ENCODE measurements at places on chromosomes 2 and 18.
A peak's percentile ranks its signal among the peaks of the same experiment; 100 is the strongest.

- DNase-seq = peak; percentile 61
Observed at GRCh38 chr18:43277164-43277600, at the start of gene SYT4. Gene SYT4 (minus strand): TSS chr18:43277490. CDS start chr18:43277281, 209 bp downstream.

- no peak for DNase-seq
Observed at GRCh38 chr2:235004329-235004903, 52.6 kb downstream of the SH3BP4 start.

DNA sequence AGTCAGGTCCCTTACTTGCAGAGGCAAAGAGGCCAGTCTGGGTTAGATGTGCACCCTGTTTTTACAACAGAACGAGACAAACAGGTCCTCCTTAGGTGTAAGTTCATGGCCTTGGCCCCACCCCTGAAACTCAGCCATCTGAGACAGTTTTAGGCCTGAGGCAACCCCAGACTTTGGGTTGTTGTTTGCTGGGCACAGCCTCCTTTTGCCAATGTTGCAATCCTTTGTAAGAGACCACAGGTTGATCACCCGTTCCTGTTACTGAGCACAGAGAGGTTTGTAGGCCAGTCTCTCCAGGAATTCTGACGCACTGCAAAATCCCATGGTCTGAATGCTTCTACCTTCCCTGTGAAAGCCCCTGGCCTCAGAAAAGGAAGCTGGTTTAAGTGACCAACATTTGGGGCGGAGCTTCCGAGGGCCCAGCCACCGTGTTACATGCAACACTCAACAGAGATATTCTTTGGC lies 15.5 kb upstream of the IL1RN start:
- DNase-seq = no peak

DNA sequence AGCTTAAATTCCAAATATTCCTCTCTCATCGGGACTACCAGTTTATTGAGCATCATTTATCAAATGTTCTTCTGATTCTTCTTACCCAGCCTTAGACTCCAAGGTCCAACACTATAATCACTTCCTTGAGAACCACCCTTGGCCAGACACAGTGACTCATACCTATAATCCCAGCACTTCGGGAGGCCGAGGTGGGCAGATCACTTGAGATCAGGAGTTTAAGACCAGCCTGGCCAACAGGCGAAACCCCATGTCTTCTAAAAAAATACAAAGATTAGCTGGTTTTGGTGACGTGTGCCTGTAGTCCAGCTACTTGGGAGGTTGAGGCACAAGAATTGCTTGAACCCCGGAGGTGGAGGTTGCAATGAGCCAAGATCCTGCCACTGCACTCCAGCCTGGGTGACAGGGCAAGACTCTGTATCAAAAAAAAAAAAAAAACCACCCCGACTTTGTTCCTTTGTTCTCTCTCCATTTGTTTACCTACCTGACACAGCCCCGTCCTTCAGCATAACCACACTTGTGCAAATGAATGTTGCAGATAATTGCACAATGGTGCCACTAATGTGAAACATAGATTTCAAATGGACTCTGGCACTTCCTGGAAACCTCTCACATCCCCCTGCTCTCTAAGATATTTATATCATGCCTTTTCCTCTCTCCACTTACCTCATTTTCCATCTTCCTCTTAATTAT lies 38.9 kb upstream of the LPIN2 start:
- DNase-seq = no peak

DNA sequence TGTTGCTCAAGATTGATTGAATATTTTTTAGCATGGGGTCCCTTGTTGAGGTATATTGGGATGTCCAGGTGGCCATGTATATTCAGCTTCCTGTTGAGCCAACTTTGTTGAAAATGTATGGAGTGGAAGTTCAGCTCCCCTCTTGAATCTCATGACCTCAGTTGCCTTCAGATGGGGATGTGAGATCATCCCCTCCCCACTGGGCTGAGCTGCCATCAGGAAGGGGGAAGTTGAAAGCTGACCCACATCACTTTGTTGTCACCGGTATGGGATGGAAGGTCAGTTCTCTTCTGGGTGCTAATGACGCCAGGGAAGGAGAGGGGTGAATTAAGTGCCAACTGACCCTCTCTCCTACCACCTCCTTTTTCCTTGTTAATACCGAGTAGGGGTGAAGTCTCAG lies 33.9 kb downstream of the ACOXL start:
- no peak for DNase-seq

GRCh38 chr18:23648940-23649607 lies 13.6 kb downstream of the ANKRD29 start:
- DNase-seq = no peak

- DNase-seq = no peak
Observed at GRCh38 chr2:207395535-207396251, 134.1 kb upstream of the CREB1 start.

GRCh38 chr18:6054256-6054842 lies 159.0 kb upstream of the TMEM200C start:
- no peak for DNase-seq

- no peak for DNase-seq
Observed at GRCh38 chr2:233380132-233380895, 26.0 kb downstream of the DGKD start.

GRCh38 chr2:220619525-220620220 lies 952.4 kb downstream of the EPHA4 start:
- DNase-seq = no peak

GRCh38 chr2:158501301-158501700 lies 44.5 kb downstream of the PKP4 start:
- DNase-seq = no peak

DNA sequence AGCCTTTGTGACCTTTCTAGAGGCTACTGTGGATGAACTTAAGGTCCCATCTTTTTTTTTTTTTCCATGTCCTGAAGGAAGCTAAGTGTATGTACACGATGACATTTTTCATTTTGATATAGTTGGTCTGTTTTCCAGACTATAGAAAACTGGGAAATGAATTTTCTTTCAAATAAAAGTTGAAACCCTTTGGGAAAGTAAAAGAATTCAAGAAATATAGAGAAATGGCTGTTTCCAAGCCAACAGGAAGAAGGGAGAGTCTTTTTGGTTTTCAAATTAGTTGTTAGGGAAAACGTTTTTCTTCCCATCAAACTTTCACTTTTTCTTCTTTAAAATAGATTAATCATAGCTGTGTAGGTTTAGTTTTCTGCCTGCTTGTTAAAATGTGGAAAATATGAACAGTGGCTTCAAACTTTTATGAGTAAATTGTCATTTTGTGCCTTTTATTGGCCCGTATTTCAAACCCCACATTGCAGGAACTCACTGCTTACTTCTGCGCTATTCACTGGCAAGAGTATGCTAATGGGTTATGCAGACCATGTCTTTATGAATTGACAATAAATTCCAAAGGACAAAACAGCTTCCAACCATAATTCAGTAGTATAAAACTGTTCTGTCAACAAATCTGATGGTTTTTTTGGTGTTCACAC lies 27.7 kb upstream of the LYPD1 start:
- no peak for DNase-seq

GRCh38 chr18:54952026-54952425 lies 7.2 kb downstream of the CCDC68 start:
- DNase-seq = no peak

DNA sequence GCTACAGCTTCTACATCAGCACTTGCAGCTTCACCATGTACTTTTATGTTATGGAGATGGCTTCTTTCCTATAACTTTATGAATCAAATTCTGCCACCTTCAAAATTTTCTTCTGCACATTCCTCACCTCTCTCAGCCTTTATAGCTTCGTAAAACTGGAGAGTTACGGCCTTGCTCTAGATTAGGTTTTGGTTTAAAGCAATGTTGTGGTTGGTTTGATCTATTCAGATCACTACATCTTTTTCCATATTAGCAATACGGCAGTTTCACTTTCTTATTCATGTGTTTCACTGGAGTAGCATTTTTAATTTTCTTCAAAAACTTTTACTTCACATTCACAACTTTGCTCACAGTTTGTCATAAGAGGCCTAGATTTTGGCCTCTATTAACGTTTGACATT lies 242.9 kb upstream of the GYPC start:
- no peak for DNase-seq

- no peak for DNase-seq
Observed at GRCh38 chr18:22956226-22956625, 23.1 kb downstream of the RBBP8 start.

DNA sequence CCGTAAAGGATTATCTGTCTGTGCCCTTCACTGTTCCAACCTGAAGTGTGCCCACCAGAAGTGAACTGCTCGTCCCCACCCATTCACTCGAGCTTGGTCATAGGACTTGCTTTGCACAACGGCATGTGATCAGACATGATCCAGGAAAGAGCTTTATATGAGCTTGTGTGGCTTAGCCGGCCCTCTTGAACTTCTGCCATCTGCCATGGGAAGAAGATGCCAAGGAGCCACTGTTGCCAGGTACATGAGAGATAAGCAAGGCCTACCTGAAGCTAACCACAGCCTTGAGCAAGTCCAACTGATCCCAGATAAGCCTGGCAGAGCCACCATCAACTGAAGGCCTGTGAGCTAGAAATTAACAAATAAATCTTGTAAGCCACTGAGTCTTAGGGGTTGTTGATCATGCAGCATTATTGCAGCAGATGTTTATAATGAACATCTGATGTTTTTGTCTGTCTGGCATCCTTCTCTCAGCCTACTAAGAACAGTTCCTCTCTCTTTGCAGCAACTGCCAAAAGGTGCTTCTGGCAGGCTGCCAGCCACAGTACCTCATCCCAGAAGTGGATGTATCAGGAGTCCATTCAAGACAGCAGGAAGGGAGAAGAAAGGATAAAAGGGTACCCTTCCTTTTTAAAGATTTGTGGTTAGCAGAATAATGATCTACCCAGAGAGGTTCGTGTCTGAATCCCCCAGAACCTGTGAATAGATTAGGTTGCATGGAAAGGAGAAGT lies 16.8 kb downstream of the DBI start:
- no peak for DNase-seq

GRCh38 chr2:31535768-31536167 lies 45.0 kb downstream of the SRD5A2 start:
- no peak for DNase-seq

- DNase-seq = no peak
Observed at GRCh38 chr2:66699793-66700676, 265.1 kb downstream of the MEIS1 start.

GRCh38 chr2:14975381-14975780 lies 342.9 kb downstream of the LRATD1 start:
- DNase-seq = no peak

Measured in iPS DF 6.9 (cell line).